ENCODE measurements at places on chromosomes 7 and 10.

DNA sequence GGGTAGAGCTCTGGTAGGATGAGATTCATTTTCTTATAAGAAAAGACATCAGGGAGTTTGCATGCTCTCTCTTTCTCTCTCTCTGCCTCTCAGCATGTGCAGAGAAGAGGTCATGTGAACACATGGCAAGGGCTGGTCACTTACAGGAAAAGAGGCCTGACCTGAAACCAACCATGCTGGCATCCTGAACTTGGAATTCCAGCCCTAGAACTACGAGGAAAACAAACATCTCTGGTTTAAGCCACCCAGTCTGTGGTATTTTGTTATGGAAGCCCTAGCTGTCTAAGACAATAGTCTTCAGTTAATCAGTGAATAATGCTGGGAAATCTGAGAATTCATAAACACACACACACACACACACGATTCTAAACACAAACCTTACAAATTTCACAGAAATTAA lies 1104.2 kb upstream of the LRRN3 start:
- no peak for DNase-seq

DNA sequence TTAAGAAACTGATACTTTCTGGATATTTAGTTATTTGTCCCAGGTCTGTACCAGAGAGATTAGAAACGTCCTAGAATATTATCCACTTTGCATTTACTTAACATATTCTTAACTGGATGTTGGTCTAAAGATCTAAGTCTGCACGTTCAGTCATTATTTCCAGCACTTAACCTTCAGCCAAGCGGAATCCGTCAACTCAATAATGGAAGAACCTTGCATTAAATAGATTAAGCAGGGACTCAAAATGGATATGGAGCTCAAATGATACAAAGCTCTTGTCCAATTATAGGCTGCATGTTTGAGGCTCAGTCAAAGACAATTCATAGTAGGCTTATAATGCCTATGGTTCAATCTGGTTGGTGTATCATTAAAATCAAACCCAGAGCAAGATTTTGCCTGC lies 162.9 kb downstream of the SEMA3D start:
- no peak for DNase-seq

DNA sequence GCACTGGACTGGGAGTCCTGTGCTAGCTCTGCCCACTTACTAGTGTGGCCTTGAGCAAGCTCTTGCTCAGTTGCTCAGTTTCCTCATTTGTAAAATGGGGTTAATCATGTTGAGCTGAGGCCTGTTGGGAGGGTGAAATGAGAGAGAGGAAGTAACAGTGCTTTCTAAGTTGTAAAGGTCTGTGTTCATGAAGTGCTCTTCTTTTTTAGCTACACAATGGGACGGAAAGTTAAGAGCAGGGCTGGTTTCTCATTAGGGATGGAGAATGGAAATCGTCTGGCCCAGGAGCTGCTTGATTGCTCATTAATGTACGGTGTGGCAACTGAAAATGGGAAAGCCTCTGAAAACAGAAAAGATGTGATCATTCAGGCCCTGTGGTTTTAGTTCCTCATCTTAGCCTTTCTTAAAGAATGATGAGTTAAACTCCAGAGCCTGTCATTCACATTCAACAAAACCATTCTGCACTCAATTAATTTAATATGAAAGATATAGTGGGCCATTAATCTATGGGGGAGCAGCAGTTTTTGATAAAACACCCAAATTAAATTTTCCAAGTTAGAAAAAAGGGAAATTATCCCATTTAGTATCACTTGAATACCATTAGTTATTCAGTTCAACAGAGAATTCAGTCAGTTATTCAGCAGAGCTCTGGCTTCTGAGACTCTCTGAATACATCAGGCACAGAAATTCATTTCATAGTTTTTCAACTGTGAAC lies 60.5 kb downstream of the SH2D4B start:
- no peak for DNase-seq

- no peak for DNase-seq
Observed at GRCh38 chr10:90992462-90992861, 71.6 kb upstream of the ANKRD1 start.

DNA sequence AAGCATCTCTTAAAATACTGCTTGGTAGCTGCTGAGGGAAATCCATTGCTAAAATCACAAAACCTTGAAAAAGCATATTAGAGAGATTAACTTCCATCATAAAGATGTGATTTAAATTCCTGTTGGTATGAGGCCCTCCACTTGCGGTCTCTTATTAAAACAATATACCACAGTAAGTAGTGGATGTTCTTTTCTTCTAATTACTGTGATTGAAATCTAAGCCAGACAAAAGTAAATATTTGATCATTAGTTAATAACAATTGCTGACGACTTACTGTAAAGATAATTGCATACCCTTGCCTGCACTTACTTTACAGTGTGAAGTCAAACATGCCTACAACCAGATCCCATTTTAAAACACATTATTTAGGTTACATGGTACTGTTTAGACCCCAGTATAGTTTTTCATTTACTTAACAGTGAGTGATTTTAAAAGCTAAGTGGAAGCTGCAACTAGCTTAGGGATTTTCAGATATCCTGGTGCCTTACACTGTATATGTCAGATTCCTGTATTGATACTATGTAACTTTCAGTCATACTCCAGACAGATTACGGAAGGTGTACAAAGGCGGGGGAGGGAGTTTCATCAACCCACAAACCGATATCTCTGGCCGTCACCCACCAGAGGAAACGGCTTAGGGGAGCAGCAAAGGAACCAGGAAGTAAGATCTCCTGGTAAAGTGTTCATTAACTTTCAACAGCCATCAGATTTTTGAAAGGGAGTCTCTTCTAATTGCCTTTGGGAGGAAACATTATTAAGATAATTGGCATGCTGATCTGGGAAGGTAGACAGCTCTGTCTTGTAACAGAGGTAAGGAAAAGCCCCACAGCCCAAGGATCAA lies 986 bp downstream of the NRP1 start:
- DNase-seq = no peak

DNA sequence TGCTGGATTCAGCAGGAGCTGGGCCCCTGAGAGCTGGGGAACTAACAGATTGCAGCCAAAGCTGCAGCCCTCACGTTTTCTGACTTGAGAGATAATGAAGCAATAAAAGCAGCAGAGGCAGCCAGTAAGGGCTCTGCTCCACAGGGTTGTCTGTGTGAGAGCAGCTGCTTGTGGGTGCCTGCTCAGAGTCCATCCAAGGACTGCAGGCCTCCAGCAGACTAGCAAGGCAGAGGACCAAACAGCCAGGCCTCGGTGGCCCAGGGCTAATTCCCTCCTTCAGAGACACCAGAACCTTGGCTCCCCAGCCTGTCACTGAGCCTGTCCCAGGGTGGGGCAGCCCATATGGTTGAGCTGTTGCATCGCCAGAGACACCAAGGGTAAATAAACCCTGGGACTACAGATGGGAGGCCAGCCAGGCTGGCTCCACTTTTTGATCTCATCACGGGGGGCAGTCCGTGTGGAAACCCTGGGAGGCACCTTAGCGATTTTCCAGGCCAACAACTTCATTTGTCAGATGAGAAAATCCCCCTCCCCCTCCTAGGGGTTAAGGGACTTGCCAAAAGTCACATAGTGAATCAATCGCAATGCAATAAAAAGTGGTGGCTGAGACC lies 229.2 kb downstream of the WDR11 start:
- DNase-seq = no peak

GRCh38 chr7:38757931-38758330 lies 126.8 kb upstream of the AMPH start:
- DNase-seq = no peak

DNA sequence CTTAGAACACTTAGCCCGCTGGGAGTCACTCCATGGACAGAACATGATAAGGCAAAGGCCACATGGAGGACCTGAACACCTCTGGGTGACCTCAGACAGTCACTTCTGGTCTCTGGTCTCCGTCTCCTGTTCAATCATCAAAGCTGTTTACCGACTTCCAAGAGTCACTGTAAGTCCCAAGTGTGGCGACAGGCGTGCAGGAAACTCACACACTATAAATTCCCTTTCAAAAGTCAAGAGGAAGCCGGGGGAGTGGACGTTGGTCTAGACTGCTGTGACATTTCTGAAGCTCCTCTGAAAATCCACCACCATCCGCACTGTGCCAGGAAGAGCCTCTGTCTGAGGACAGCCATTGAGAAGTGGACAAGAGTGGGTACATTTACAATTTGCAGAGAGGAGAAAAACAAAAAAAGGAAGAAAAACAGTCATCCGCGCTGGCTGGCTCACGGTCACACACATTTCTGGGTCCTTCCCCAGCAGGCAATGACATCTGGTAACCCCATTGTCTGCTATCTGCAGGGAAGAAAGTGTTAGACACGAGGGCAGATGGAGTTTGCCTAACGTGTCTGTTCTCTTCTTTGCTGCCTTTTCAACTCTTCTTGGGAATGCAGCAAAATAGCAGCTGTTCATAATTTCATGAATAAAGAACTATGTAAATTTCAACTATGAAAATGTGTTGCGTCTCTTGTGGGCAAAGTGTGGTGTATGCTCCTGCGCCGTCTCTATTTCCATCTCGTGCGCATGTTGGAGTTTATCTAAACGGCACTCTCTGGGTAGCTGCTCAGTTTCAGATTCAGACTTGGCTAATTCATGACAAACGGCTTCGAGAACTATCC lies 32.9 kb upstream of the CUX1 start:
- DNase-seq = no peak

DNA sequence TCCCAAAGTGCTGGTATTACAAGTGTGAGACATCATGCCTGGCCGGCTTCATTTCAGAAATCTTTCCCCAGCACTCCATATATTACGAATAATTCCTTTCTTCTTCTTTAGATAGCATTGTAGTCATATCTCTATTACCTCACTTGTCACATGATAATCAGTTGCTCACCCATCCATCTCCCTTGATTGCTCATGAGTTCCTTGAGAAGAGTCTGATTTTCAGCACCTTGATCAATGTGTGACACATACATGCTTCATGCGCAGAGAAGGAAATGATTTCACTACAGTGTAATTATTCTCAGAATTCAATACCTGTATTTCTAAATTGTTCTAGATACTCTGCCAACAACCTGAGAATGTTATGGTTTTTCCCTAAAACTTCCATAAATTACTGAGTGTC lies 26.7 kb upstream of the GGCT start:
- no peak for DNase-seq

DNA sequence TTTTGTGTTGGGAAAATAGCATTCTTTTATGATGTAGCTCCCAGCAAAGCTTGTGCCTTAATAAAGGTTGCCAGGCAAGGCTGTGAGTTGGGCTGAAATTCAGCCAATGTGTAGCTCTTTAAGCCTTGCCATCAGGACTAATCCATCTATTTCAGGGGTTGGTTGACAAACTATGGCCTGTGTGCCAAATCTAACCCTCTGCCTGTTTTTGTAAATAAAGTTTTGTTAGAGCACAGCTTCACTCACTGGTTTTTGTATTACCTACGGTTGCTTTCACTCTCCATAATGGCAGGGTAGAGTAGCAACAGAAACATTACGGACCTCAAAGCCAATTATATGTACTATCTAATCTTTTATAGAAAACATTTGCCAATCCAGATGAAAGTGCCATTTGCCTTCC lies 638.1 kb upstream of the POT1 start:
- no peak for DNase-seq

DNA sequence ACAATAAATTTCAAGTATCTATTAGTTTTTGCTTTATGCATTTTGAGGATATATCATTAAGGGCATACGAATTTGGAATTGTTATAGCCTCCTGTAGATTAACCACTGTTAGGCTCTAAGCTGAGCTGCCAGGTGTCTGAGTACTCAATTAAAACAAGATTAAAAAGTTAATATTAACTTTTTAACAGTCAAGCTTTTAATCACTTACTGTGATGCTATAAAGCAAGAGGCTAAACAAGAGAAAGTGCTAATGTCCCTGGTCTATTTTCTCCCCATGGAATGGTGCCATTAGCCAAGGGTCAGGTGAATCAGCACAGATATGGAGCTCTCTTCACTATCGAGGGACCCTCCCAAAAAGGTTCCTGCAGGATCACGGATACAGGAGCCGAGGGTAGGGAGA lies 9.7 kb downstream of the GSAP start:
- no peak for DNase-seq

DNA sequence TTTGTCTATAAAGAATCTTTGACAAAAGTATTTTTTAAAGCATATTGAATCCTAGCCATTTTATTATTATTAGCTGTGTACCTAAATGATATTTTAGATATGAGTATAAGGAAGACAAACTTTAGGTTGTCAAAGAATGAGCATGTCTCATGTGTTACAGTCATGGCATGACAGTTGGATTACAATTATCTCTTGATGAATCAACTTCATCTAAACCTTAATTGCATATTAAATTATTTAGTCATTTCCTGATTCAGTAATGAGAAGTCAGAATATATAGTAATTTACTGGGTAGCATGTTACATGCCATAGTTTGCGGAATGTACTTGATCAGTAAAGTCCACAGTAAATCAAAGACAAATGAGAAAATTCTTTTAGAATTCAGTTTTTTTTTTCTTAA lies 59.2 kb downstream of the MAPK8 start:
- DNase-seq = no peak

DNA sequence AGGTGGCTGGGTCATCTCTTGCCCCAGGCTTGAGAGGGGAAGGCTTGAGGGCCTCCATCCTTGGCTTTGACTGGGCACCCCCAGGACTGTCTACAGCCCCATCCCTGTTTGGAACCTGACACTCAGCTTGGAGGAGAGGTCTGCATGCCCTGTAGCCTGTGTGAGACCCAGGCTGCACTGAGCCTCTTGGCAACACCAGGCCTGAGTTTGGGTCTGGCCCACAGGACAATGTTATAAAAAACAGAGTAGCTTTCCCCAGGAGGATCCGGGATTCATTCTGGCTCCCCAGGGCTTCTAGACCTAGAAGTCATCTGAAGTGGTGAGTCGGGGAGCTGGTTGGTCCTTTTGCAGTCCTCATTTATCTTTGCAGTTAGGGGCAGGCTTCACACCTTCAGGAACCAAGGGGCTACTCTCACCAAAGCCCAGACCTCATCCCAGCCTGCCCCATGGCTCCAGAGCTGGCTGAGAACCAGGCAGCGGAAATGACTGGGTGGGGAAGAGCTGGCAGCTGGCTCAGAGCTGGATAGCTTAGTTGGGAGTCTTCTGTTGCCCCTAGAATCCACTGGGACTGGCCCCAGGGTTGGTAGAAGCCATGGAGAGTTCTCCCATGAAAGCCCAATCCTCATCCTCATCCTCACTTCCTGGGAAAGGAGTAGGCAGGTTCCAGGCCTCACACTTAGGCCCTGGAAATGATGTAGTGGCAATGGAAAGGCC lies 68.8 kb downstream of the ADCYAP1R1 start:
- no peak for DNase-seq

- no peak for DNase-seq
Observed at GRCh38 chr10:115514895-115515294, 421.7 kb downstream of the ATRNL1 start.

DNA sequence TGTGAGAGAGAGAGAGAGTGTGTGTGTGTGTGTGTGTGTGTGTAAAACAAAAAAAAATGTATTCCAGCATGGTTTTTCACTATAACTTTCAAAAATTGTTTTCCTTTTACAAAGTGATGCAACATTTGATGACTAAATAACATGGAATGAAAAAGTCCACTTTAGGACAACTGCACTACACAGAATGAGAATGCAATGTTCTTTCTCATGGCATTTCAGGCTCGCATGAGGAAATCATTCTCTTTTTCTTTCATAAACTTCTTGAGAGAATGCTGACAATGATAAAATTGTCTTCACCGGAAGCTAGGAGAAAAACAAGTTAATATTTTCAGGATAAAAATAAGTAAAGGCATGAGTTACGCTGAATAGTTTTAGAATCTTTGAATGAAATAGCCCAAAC lies 53.7 kb downstream of the SLC16A12 start:
- no peak for DNase-seq

GRCh38 chr10:11678074-11678793 lies 63.9 kb upstream of the ECHDC3 start:
- DNase-seq = no peak
